SK-MEL-5 (cell line): ENCODE measurements at places on chromosomes 3 and 15. TPM values are rescaled to one million over a fixed set of nuclear protein-coding genes. Genes with fewer than 3 reads are reported as not detected.

Gene MOBP
- not detected in 2 replicates for total RNA-seq

Gene ACKR2
- total RNA-seq, result not detected in 2 replicates

Gene CPLX3
- not detected in 2 replicates for total RNA-seq

Gene ITIH1
- total RNA-seq, result not detected in 2 replicates

Gene MFGE8
- 40.3 and 41.4 TPM in 2 replicates for total RNA-seq

Gene HRG
- total RNA-seq, result not detected in 2 replicates

Gene CLDN16
- total RNA-seq, result not detected in 2 replicates

Gene CFAP44
- total RNA-seq, result 2.9 and 3.7 TPM in 2 replicates

Gene GOLGA6D
- total RNA-seq, result not detected in 2 replicates

Gene ZPLD1
- total RNA-seq, result 0.11 and 0.45 TPM in 2 replicates

Gene GABRA5
- total RNA-seq, result 11.1 and 11.6 TPM in 2 replicates

Gene FBXW12
- not detected in 2 replicates for total RNA-seq

Gene LSMEM2
- not detected in 2 replicates for total RNA-seq

Gene VWA5B2
- total RNA-seq, result not detected in 2 replicates

Gene CSK
- 20.7 and 21.5 TPM in 2 replicates for total RNA-seq

Gene ZDHHC23
- total RNA-seq, result 3.9 and 5.4 TPM in 2 replicates
